NCI-H1436 (cell line): ENCODE measurements at places on chromosomes 3 and 15.
A peak's percentile ranks its signal among the peaks of the same experiment; 100 is the strongest.

DNA sequence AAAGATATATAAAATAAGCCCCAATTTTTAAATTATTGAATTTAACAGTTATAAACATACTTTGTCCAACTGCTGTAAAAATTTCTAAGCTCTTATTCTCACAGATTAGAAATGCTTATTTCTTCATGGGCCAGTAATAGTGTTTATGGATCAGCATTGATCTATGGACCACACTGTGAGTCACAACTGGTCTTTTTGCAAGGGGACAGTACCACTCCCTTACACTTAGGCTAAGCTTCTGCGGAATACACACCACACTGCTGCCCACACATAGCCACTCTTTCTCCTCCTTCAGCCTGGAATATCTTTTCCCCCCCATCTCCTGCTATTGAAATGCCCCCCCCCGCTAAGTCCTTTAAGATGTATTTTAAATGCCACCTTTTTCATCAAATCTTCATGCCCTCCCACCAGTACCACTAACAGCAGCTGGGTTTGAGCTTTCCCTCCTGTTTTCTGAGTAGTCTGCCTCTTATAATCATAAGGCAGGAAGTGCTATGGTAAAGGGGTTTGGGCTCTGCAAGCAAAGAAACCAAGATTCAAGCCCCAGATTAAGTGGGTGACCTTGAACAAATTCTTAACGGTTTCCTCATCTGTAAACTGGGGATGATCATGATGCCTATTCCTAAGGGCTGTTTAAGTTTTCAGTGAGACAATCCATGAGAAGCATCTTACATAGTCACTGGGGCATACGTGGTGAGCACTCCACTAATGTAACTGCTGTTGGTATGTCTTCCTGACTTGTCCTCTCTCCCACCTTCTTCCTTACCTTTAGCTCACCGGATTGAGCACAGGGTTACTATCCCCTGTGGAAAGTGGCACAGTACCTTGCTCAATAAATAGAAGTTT lies 69.2 kb downstream of the DCUN1D1 start:
- DNase-seq: no peak

DNA sequence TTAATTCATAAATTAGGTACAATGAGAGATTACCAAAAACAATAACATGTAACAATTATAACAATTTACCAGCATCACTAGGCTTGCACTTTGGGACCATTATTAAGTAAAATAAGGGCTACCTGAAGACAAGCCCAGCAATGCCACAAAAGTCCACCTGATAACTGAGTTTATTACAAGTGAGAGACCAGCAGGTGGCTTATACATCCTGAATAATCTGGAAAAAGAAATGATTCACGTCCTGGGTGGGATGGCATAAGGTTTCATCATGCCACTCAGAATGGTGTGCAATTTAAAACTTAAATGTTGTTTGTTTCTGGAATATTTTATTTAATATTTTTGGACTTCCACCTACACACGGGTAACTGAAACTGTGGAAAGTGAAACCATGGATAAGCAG lies 1287.1 kb upstream of the GBE1 start:
- no peak for DNase-seq

DNA sequence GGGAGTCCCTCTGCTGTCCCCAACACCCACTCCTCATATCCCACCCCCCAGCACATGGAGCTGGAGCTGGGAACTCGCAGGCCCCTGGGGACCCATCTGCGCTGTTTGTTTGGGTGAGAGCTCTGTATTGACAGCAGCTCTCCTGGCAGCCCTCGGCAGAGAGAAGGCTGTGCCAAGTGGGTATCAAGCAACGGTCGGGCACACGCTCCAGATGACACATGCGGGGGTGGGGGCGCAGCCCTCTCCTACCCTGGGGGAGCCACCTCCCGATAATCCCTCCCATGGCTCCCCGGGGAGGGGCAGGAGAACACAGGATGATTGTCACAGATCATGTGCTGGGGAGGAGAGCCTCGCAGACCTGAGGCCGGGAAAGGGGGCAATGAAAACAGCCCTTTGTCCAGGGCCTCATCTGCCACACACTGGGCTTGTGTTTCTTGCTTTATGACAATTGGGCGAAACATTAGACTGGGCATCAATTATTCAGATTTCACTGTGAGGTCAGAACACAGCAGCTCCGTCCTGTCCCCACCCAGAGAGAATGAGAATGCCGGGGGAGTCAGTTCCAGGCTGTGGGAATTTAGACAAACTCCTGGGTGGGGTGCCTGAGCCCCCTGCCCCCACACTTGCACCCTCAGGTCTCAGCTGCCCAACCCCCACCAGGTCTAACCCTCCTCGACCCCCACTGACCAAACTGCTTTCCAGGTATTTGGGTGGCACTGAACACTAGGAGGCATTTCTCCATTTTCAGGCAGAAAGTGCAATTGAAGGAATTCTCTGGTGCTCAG lies 46.4 kb upstream of the KLF13 start:
- DNase-seq: peak; percentile 79

DNA sequence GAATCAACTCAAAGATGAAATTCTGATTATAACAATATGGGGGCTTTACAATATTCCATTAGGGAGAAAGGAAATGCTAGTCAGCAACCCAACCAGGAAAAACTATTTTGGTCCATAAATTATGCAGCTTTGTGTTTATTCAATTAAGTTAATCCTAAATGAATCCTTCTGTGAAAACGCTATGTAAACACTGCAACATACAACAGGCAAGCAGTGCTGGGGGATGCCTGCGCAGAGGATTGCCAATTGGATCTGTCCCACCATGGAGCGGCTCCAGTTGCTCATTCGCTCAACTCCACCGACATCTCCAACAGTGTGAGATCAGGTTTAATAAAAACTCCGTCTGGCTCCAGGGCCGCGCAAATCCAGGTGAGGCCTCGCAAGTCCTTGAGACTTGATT lies 290.5 kb upstream of the VEPH1 start:
- no peak for DNase-seq

DNA sequence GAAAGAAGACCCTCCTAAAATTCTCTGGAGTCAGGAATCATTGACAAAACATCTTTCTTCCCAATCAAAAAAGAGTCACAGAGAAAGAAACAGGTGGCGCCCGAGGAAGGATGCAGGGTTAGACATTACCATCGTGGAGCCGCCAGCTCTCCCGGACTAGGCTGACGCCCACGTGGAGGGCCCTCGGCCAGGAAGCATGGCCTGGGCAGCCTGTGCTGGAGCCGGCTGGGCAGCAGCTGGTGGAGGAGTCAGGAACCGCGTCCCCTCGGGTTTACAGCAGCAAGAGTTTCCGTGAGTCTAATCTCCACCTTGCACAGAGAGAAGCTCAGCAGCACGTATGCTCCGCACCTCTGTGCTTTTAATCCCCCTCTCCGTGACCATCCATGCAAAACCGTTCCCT lies 533.7 kb upstream of the ATP11B start:
- no peak for DNase-seq

GRCh38 chr3:133691273-133692107 lies 29.7 kb upstream of the TOPBP1 start:
- no peak for DNase-seq

- DNase-seq: no peak
Measured at GRCh38 chr3:46995901-46996562, 16.6 kb downstream of the NBEAL2 start.

DNA sequence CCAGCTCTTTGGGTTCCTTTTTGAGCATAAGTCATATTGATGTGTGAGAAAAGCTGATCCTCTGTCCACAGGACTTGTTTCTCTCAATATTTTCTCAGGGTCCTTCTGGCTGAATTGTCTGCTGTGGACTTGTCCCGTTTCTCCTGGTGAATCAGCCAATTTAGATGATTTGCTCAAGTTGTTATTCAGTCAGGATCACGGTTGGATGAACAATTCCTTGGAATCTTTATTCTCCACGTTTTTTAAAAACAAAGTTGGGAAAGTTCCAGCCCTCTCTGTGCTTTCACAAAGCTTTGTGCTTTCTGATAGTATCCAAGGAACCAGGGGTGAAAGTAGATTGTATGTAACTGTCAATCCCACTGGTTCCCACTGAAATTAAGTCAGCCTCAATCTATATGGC lies 61.3 kb downstream of the LRRC3B start:
- no peak for DNase-seq

DNA sequence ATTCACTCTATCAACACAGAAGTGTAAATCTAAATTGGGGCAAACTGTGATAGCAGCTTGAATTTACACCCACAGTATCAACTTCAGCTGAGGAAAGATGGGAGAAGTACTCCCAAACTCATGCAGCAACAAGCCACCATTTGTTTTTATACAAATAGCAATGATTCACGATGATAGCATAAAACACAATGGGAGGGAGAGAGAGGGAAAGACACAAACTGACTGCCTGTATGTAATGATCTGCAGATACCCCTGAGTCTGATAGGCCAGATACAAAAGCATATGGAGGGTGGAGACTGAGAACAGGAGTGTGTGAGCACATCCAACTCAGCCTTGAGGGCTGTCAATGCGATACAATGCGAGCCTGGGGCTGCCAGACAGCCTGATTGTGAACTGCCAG lies 79.2 kb downstream of the CNTN3 start:
- DNase-seq: no peak

DNA sequence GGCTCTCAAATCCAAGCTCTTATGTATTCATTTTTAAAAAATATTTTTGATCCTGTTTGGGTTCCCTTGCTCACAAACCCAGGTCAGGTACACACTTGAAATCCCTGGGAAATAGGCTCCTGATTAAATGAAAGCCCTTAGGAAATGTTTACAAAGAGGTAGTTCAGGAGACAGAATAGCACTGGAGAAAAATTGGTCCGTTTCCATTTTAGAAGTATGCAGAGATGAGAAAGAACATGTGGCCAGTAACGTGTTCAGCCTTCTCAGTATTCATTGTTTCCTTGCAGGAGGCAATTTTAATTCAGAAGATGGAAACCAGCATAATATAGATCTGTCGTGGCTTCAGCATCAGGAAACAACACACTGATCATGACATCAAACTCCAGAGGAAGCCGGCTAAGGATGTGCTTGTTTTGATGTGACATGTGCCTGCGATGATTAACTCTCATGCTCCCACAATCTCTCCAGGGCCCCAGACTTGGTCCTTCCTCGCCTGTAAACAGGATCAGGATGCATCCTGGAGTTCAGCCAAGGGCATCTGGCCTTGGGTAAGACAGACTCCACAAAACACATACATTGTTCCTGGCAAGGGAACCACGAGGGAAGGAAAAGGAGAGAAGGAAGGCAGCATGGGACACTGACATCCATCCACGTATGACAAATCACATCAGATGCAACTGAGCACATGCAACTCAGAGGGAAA lies 350.5 kb upstream of the THBS1 start:
- no peak for DNase-seq

GRCh38 chr15:33975022-33975565 lies 6.8 kb downstream of the CHRM5 start:
- DNase-seq: no peak

- DNase-seq: no peak
Measured at GRCh38 chr3:175521406-175521805, 662.3 kb downstream of the NAALADL2 start.

DNA sequence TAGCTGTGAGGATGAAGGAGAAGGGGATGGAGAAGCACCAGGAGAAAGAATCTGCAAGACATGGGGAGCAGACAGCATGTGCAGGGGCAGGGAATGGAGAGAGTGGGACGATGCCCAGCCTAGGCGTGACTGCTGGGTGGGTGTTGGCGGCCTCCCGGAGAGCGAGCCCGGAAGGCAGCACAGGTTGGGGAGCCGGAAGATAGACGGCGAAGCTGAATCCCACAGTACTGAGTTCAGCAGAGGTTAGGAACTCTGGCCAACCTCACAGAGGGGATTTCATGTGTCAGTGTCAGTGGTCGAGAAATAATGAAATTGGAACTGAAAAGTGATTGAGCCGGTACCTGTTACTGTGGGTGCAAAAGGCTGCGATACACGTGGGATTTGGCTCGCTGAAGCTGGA lies 55.2 kb downstream of the PXYLP1 start:
- DNase-seq: no peak

GRCh38 chr15:66849393-66849745 lies 147.3 kb downstream of the SMAD6 start:
- DNase-seq: no peak

DNA sequence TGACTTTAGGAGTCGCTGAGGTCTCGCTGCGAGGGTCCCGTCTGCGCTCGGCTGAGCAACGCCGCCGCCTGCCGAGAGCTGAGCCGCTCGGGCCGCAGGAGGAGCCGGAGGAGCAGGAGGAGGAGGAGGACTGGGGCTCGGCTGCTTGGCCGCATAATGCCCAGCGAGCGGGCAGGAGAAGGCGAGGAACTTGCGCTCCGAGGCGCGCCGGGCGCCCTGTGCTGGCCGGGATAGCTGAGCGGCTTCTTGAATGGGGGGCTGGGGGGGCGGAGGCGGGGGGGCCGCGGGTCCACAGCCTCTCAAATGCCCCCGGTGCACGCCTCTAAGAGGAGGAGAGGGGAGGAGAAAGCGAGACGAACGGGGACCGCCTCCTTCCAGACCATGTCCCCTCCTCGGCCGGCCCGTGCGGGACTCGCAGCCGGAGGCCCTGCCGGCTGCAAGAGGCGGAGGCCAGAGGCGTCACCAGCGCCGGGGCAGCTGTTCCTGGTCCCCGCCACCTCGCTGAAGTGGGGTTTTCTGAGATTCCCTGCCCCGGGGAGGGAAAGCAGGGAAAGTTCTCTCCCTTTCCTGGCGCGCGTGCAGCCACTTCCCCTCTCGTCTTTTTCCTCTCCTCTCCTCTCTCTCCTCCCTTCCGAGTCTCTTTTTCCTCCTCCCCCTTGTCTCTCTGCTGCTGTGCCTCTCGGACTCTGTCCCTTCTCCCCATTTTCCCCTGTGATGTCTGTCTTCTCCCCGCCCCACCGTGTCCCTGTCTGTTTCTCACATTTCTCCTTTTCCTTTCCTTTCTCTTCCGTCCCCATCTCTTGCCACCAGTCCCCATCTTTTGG lies at the start of gene ADAMTS9:
ADAMTS9 (minus strand) TSS at position 220 of the 824 bp plus-strand sequence. CDS start 343 bp downstream, outside the sequence.
- DNase-seq: no peak

GRCh38 chr15:71002316-71002715 lies 109.7 kb downstream of the LRRC49 start:
- no peak for DNase-seq

DNA sequence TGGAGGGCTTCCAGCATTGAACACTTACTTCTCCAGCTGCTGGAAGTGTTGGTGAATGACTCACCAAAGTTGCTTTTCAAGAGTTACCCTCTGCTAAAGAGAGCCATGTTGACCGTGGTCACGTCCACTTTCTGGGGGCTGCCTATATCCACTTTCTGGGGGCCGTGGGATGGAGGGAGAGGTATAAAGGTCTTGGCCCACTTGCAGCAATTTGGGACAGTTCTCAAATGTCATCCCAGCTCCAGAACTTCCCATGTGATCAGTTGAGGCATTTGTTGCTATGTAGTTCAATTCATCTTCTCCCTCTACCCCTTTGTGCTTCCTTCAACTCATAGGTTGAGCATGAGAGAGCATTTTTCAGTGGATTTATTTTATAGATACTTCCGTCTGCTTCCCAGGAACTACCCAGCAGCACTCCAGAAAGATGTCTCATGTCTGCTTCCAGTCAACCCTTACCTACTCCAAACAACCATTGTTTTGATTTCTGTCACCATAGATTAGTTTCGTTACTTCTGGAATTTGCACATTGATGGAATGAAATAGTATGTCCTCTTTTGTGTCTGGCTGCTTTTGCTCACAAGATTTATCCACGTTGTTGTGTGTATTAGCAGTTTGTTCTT lies 130.6 kb downstream of the TCF12 start:
- no peak for DNase-seq

GRCh38 chr3:139238281-139239030 lies 105.4 kb upstream of the MRPS22 start:
- DNase-seq: no peak

GRCh38 chr3:21042184-21042583 lies 708.8 kb downstream of the ZNF385D start:
- no peak for DNase-seq

- DNase-seq: no peak
Measured at GRCh38 chr15:81282911-81283310, 41.0 kb downstream of the STARD5 start.

GRCh38 chr3:71984843-71985613 lies 200.1 kb upstream of the PROK2 start:
- no peak for DNase-seq
